ENCODE measurements at places on chromosomes 11 and 22. TPM values are rescaled to one million over a fixed set of nuclear protein-coding genes. Genes with fewer than 3 reads are reported as not detected.

The MAJIN gene
- not detected for total RNA-seq

The SHISAL1 gene
- 13.1 TPM for total RNA-seq

The DRD4 gene
- 0.22 TPM for total RNA-seq

The SLC22A8 gene
- total RNA-seq: not detected

The MUS81 gene
- total RNA-seq: 34.4 TPM

The PANX3 gene
- 0.04 TPM for total RNA-seq

The MIAT gene
- total RNA-seq: 0.22 TPM

The KCNE3 gene
- total RNA-seq: 2.4 TPM

The ZC3H12C gene
- 13.0 TPM for total RNA-seq

The RTCB gene
- total RNA-seq: 74.5 TPM

The KRTAP5-9 gene
- total RNA-seq: not detected

The FADD gene
- 12.1 TPM for total RNA-seq

The PKDREJ gene
- 0.04 TPM for total RNA-seq

Data from muscle of leg (tissue), 16 donors.